Smooth muscle cell of trachea (primary cell): ENCODE measurements at places on chromosomes 5 and 9. TPM values are rescaled to one million over a fixed set of nuclear protein-coding genes. Genes with fewer than 3 reads are reported as not detected.

The GAPT gene
- total RNA-seq, result 0.17 TPM in 1 of 2 replicates, not detected in the other

The TMEM215 gene
- not detected in 2 replicates for total RNA-seq

The SPRY4 gene
- total RNA-seq, result 2.5 and 3.5 TPM in 2 replicates

The CCL28 gene
- 1.3 and 2.9 TPM in 2 replicates for total RNA-seq

The CLIC3 gene
- 1.6 and 5.8 TPM in 2 replicates for total RNA-seq

The FBP2 gene
- not detected in 2 replicates for total RNA-seq

The PCDHGA10 gene
- 13.8 and 14.7 TPM in 2 replicates for total RNA-seq

The SCGB3A2 gene
- not detected in 2 replicates for total RNA-seq

The CDKN2B-AS1 gene
- 4.5 and 10.9 TPM in 2 replicates for total RNA-seq

The IFNA2 gene
- total RNA-seq, result not detected in 2 replicates

The OGN gene
- 17.5 and 19.6 TPM in 2 replicates for total RNA-seq

The CDKN2A gene
- total RNA-seq, result 32.0 and 39.5 TPM in 2 replicates

The UNC5A gene
- not detected in 2 replicates for total RNA-seq

The PRUNE2 gene
- 10.6 and 11.4 TPM in 2 replicates for total RNA-seq

The SMIM33 gene
- total RNA-seq, result not detected in 2 replicates

The FBP1 gene
- not detected in 2 replicates for total RNA-seq

The ARID3C gene
- total RNA-seq, result not detected in 2 replicates

The TAF11L8 gene
- total RNA-seq, result not detected in 2 replicates

The TRIM14 gene
- 6.5 and 7.0 TPM in 2 replicates for total RNA-seq

The MCC gene
- 33.5 and 51.3 TPM in 2 replicates for total RNA-seq

The PCDH1 gene
- total RNA-seq, result 0.33 and 0.58 TPM in 2 replicates
